ENCODE measurements at places on chromosomes 7 and 10.

- no peaks in the 10 kb centered on the region for H3K27me3 ChIP-seq
- H3K27ac ChIP-seq = no peak overlapping the region
- no peak for DNase-seq
- no peak overlapping the region for H3K4me3 ChIP-seq
- peaks cover 7% of the 10 kb centered on the region for H3K36me3 ChIP-seq
Measured at GRCh38 chr7:116258734-116259133, 48.4 kb downstream of the TES start.

DNA sequence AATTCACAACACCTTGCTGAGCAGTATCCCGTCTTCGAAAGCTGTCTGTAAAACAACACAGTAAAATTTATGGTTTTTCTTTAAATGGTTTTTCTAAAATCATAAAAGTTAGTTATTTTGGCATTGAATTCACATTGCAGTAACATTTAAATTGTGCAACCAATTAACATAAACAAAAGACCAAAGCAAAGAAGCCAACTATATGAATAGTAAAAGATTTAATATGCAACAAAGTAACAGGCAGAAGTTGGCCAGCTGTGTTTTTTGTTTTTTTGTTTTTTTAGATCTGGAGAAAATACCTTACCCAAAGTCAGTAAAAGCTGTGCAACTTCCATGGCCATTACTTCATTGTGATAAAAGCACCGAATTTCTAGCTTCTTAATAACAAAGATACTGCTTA, 11.3 kb downstream of the SRI start:
- no peaks in the 10 kb centered on the region for H3K4me1 ChIP-seq
- no peak for DNase-seq
- H3K36me3 ChIP-seq = peaks cover 88% of the 10 kb centered on the region
- H3K4me3 ChIP-seq = no peak overlapping the region
- H3K27ac ChIP-seq = no peak overlapping the region

- H3K4me1 ChIP-seq = peaks cover 21% of the 10 kb centered on the region
- no peaks in the 10 kb centered on the region for H3K27me3 ChIP-seq
- no peak for DNase-seq
- no peak overlapping the region for H3K4me3 ChIP-seq
- no peak overlapping the region for H3K27ac ChIP-seq
Measured at GRCh38 chr10:44477046-44477425, 92.1 kb upstream of the CXCL12 start.

GRCh38 chr7:49878627-49879026, 105.2 kb downstream of the VWC2 start:
- no peaks in the 10 kb centered on the region for H3K4me1 ChIP-seq
- H3K27ac ChIP-seq = no peak overlapping the region
- H3K36me3 ChIP-seq = no peaks in the 10 kb centered on the region
- no peaks in the 10 kb centered on the region for H3K27me3 ChIP-seq
- no peak for DNase-seq
- H3K4me3 ChIP-seq = no peak overlapping the region

Data from right atrium auricular region (tissue), 2 donors.